Frontal cortex (tissue), 4 donors: ENCODE measurements at places on chromosomes 3 and 15. TPM values are rescaled to one million over a fixed set of nuclear protein-coding genes. Genes with fewer than 3 reads are reported as not detected.

DNA sequence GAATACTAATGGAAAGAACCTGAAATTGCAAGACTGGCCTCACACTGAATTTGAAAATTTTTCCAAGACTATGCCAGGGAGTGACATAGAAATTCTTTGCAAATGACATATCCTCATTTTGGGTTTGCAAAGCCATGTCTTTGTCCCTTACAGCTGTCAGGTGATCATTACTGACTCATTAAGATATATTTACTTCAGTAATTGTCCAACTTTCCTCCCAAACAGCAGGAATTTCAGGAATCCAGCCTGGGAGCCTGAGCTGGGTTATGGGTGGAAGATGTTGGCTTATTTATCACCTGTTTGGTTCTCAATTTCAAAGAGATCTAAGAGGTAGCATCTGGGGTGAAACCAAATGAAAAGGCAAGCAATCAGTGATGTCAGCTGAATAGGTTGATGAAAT is 111.6 kb upstream of the ACP3 start:
- no peak for DNase-seq

LSAMP gene
- total RNA-seq: 59.9 TPM

DNA sequence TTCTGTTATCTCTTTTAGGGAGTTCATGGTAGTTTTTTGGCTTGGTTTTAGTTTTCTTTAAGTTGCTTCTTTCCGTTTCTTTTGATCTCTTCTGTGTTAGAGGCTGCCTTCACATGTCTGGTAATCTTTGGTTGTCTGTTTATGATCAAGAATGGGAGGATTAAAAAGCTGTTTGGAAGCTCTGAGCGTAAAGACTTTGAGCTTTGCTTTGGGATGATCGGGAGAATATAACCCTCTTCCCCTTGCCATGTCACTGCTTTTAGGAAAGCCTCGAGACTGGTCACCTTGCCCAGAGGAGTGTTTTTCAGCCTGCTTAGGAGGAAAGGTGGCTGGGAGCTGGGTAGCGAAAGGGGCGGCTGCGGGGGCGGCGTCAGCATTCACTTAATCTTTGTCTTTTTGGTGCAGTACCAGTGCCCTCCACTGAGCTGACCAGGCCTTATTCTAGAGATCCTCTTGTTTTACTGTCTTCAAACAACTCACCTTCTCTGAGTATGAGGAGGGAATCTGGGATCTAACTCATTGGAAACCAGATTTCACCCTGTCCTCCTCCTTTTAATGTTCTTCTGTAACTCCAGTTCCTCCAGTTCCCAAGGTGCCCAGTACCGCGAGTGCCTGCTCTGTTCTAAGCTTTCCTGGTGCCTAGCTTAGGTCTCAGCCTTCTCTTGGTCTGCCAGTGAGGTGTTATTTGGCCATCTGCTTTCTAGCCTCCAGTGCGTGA is 15.5 kb downstream of the TATDN2 start:
- no peak for DNase-seq

GRCh38 chr3:56833536-56833935 is 31.8 kb upstream of the ARHGEF3 start:
- DNase-seq: no peak

DNA sequence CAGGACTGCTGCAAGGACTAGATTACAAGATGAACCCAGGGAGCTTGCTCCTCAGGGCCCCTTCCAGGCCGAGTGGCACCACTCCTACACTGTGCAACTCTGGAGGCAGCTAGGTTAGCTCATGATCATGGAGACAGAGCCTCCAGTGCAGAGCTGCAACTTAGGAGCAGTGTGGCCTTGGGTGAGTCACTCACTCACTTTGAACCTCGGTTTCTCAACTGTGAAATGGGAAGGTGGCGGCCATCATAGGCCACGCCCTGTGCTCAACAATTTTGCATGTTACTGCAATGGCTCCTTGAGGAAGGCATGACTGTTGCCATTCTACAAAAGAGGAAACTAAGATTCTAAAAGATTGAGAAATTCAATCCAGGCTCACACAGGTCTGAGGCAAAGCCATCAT is 11.2 kb upstream of the CXCR6 start:
- DNase-seq: no peak

GRCh38 chr3:112136959-112137693 is 4.1 kb upstream of the GCSAM start:
- DNase-seq: peak; percentile 36

- no peak for DNase-seq
Measured at GRCh38 chr15:36879568-36880222, 220.7 kb downstream of the MEIS2 start.

- DNase-seq: no peak
Measured at GRCh38 chr3:68468695-68469375, 463.5 kb downstream of the TAFA4 start.

GRCh38 chr3:162034368-162034767 is 537.8 kb downstream of the OTOL1 start:
- no peak for DNase-seq

SPATA12 gene
- total RNA-seq: not detected

UBL7 gene
- 28.9 TPM for total RNA-seq

- DNase-seq: no peak
Measured at GRCh38 chr3:67601919-67602608, 52.3 kb downstream of the SUCLG2 start.
